IPS DF 6.9 (cell line): ENCODE measurements at places on chromosomes 7 and 10.

DNA sequence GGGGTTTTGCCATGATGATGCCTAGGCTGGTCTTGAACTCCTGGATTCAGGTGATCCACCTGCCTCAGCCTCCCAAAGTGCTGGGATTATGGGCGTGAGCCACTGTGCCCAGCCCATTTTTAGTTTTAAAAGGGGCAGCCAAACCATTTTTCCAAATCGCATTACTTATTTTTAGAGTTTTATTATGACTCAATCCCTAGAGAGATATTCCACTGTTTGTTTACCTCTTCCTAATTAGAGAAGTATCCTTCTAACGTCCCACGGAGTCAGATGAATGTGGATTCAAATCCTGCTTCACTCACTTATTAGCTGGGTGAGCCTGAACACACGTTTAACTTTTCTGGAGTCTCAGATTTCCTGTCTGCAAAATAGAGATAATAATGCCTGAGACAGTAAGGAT is 15.2 kb downstream of the WNT8B start:
- H3K36me3 ChIP-seq: no peaks in the 10 kb centered on the region
- no peak for DNase-seq
- no peak overlapping the region for H3K27ac ChIP-seq

DNA sequence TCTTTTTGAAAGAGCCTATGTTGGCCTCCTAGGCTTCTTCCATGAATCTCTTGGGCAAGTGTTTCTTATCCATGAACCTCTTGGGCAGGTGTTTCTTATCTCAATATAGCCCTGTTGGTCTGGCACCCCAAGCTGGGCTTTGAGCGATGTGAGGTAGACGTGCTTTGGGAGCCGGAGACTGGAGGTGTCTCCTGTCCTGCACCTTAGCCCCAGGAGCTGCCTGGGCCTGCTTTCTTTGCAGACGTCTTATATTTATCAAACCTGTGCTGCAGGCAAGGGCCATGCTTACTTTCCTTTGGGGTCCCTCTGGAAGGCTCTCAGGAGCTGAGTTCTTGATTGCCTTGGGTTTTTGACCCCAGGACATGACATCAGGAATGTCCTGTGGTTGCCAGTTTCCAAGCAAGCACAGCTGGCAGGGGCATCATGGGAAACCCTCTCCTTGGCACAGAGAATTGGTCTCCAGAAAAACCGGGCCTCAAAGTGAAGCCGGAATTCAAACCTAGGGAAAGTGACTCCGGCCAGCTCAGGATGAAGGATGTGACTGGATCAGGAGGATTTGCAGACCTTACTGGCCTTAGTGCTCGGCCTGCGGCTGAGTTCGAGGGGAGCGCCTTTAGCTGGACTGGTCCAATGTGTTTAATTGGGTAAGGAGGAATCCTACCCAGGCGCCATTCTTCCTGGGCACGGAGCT is 2.8 kb downstream of the JAKMIP3 start:
- H3K27me3 ChIP-seq: no peaks in the 10 kb centered on the region
- H3K4me1 ChIP-seq: peaks cover 12% of the 10 kb centered on the region; the same call in 1 of the 2 replicates
- H3K36me3 ChIP-seq: no peaks in the 10 kb centered on the region

- no peaks in the 10 kb centered on the region for H3K36me3 ChIP-seq
- H3K27me3 ChIP-seq: peaks cover 6% of the 10 kb centered on the region
- DNase-seq: no peak
- peaks cover 8% of the 10 kb centered on the region for H3K4me1 ChIP-seq
- no peak overlapping the region for H3K27ac ChIP-seq
These were observed 128.5 kb downstream of the WDR11 start for GRCh38 chr10:120979435-120980278.

- no peaks in the 10 kb centered on the region for H3K4me1 ChIP-seq
- no peaks in the 10 kb centered on the region for H3K27me3 ChIP-seq
- no peak overlapping the region for H3K27ac ChIP-seq
- H3K36me3 ChIP-seq: no peaks in the 10 kb centered on the region
These were observed 38.0 kb upstream of the MKX start for GRCh38 chr10:27783660-27784059.

GRCh38 chr10:32731527-32731926 is 226.5 kb downstream of the ITGB1 start:
- H3K27ac ChIP-seq: no peak overlapping the region
- DNase-seq: no peak
- no peaks in the 10 kb centered on the region for H3K36me3 ChIP-seq
- H3K4me3 ChIP-seq: no peak overlapping the region

DNA sequence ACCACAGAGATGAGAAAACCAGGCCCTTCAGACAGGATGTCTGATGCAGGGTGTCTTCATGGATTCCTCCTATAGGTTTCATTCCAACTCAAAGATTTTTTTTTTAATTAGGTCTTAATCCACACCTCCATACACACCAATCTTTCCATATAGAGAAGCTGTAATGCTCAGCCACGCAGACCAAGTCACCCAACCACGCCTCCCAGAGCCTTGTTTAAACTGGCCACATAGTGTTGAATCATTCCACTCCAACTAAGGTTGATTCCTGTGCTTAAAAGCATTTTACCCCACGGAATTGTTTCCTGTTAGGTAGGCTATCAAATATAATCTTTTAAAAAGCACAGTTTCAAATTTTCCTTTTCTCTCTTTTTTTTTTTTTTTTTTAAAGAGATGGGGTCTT is 153.6 kb downstream of the TYW1B start:
- H3K4me1 ChIP-seq: no peaks in the 10 kb centered on the region
- no peaks in the 10 kb centered on the region for H3K27me3 ChIP-seq
- H3K27ac ChIP-seq: no peak overlapping the region
- H3K4me3 ChIP-seq: no peak overlapping the region
- no peak for DNase-seq

DNA sequence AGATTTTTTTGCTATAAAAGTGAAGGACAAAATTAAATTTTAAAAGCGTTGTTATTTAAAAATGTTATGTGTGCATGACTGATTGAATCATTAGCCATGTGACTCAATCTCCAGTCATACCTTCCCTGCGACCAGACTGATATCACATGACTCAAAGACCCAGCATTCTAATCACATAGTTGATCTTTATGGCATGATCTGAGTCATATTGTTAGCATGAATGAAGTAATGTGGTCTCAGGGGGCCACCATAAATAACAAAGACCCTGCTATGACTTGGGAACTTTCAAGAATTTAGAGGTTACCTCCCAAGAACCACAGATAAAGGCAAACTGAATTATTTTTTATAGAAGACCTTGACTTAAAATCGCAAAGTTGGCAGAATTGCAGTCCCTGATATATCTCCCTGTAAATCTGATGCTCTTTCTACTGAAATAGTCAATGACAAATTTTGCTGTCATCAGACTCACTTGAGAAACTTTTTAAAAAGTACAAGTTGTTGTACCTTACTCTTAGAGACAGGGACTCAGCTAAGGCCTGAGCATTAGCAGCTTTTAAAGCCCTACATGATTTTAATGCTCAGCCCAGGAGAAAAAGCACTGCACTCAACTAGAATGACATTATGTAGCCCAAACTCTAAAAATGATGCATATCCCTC is 717.3 kb downstream of the XPNPEP1 start:
- H3K4me1 ChIP-seq: no peaks in the 10 kb centered on the region
- no peak overlapping the region for H3K4me3 ChIP-seq
- H3K27ac ChIP-seq: no peak overlapping the region
- no peak for DNase-seq

GRCh38 chr10:87177-88080 is 38.3 kb upstream of the TUBB8 start:
- no peaks in the 10 kb centered on the region for H3K36me3 ChIP-seq
- H3K4me1 ChIP-seq: no peaks in the 10 kb centered on the region
- H3K27me3 ChIP-seq: no peaks in the 10 kb centered on the region
- no peak overlapping the region for H3K4me3 ChIP-seq
- DNase-seq: no peak

GRCh38 chr7:55474944-55475854 is 97.1 kb downstream of the VOPP1 start:
- peaks cover 6% of the 10 kb centered on the region; the same call in 1 of the 2 replicates for H3K36me3 ChIP-seq
- no peak overlapping the region for H3K4me3 ChIP-seq
- H3K27me3 ChIP-seq: no peaks in the 10 kb centered on the region

DNA sequence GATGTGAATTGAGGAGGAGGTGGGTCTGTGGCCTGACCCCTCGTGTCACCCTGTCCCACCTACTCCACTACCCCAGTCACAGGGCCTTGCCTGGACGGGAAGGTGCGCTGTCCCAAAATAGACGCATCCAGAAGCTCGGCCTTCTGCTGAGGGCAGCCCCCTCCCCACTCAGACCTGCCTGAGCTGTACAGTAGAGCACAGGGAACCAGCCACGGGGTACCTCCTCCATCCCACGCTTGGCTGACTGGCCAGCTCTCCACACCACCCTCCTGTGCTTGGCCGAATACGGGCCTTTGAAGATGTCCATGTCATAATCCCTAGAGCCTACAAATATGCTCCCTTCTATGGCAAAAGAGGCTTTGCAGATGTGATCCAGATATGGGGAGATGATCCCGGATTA is 88.3 kb downstream of the CHST15 start:
- no peaks in the 10 kb centered on the region for H3K27me3 ChIP-seq
- H3K4me1 ChIP-seq: no peaks in the 10 kb centered on the region
- no peak for DNase-seq
- no peak overlapping the region for H3K27ac ChIP-seq
- 0 out of 2 replicates have a peak, but pooled peaks cover 2% of the 10 kb centered on the region for H3K36me3 ChIP-seq

DNA sequence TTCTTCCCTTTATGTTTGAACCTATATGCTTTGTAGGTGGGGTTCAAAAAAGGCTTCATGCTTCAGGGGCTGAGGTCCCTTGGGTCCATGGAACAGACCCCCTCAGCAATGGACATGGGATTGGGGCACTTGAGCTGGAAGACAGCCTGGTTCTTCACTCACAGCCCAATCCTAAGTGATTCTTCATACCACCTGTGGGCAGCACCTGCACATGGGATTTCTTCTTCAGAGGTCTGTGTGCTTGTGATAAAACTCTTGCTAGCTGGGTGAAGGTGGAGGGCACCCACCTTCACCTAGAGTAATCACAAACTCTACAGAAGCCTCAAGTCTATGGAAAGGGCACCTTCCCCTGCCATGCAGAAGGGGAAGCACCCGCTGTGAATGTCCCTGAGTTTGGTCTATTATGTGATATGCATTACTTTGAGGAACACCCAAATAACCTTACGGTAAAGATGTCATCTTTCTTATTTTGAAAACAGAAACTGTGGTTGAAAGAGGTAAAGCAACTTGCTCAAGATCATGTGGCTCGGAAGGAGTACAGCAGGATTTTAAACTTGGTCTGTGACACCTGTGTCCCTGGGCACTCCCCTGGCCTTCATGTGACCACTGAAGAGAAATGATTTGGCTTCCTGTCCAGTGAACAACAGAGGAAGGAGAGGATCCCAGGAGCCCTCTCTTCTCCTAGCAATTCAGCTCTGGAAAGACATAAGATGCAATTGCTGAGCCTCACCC is 469.5 kb upstream of the ZMIZ1 start:
- no peaks in the 10 kb centered on the region for H3K36me3 ChIP-seq
- no peak for DNase-seq
- no peak overlapping the region for H3K4me3 ChIP-seq
- peaks cover 2% of the 10 kb centered on the region; the same call in 1 of the 2 replicates for H3K4me1 ChIP-seq
- no peaks in the 10 kb centered on the region for H3K27me3 ChIP-seq

DNA sequence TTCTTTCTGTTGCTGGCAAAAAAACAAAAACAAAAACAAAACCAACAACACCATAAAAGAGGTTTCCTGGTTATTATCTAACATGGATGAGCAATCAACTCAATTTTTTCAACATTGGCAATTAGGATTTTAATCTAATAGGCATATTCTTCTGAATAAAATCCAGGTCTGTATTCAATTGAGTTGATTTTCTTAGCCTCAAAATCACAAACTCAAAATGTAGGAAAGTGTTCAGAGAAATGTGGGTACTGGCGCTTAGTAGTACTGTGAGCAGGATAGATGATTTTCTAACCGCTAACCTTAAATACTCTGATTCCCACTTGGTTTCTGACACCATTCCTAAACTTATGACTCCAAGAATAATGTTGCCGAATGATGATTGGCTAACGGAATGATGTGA is 5.6 kb downstream of the WNT16 start:
- H3K4me3 ChIP-seq: no peak overlapping the region
- no peaks in the 10 kb centered on the region for H3K4me1 ChIP-seq
- peaks cover 5% of the 10 kb centered on the region; the same call in 1 of the 2 replicates for H3K27me3 ChIP-seq
- H3K27ac ChIP-seq: no peak overlapping the region
- H3K36me3 ChIP-seq: no peaks in the 10 kb centered on the region
- DNase-seq: no peak

GRCh38 chr7:70598976-70599375 is 533.0 kb upstream of the GALNT17 start:
- H3K36me3 ChIP-seq: no peaks in the 10 kb centered on the region
- no peak overlapping the region for H3K4me3 ChIP-seq
- DNase-seq: no peak
- no peak overlapping the region for H3K27ac ChIP-seq

- H3K36me3 ChIP-seq: no peaks in the 10 kb centered on the region
- H3K27me3 ChIP-seq: no peaks in the 10 kb centered on the region
- no peaks in the 10 kb centered on the region for H3K4me1 ChIP-seq
- no peak overlapping the region for H3K4me3 ChIP-seq
- H3K27ac ChIP-seq: no peak overlapping the region
- DNase-seq: no peak
These were observed 465.0 kb downstream of the GRID1 start for GRCh38 chr10:85901599-85901998.

GRCh38 chr7:158811461-158811860 is 17.8 kb downstream of the ESYT2 start:
- no peak for DNase-seq
- no peak overlapping the region for H3K27ac ChIP-seq
- no peak overlapping the region for H3K4me3 ChIP-seq
- peaks cover 1% of the 10 kb centered on the region; the same call in 1 of the 2 replicates for H3K4me1 ChIP-seq
- H3K36me3 ChIP-seq: no peaks in the 10 kb centered on the region

DNA sequence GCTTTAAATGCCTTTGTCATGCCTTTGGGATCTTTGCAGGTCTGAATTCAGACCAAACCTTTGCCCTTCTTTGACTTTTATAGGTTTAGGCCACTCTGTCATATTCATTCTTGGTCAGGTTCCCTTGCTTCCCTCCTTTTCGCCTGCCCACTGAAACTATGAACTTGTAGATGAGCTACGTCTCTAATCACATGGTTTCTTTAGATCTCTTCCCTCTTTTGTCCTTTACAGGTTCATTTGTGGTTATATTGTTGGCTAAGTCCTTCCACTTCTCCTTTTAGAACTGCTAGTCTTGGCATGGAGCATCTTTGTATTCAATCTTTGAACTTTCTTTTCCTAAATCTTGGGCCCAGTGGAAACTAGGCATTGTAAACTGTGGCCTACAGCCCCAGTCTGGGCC is 104.0 kb upstream of the ZEB1 start:
- no peak for DNase-seq
- H3K4me3 ChIP-seq: no peak overlapping the region
- no peak overlapping the region for H3K27ac ChIP-seq
- H3K36me3 ChIP-seq: no peaks in the 10 kb centered on the region
- H3K4me1 ChIP-seq: no peaks in the 10 kb centered on the region
